ENCODE measurements at places on chromosomes 5 and 9.

DNA sequence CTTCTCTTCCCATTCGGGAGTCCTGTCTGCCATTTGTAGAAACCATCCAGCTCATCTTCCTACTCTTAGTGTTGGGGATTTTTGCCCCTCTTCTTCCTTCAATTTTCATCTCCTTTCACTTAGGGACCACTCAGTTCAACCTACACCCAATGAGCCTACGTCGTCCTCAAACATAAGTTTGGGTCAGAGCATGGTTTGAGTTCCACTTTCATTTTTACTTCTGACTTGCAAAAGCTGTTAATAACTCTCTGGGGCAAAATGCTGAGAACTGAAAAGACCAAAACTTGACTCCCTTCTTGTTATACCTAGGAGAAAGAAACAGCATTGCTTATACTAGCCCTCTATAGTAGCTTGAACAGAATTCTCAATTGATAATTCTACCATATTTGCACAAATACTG is 381.5 kb upstream of the MPDZ start:
- no peak for DNase-seq

- DNase-seq, result no peak
Observed at GRCh38 chr5:79931409-79931808, 59.7 kb downstream of the MTX3 start.

DNA sequence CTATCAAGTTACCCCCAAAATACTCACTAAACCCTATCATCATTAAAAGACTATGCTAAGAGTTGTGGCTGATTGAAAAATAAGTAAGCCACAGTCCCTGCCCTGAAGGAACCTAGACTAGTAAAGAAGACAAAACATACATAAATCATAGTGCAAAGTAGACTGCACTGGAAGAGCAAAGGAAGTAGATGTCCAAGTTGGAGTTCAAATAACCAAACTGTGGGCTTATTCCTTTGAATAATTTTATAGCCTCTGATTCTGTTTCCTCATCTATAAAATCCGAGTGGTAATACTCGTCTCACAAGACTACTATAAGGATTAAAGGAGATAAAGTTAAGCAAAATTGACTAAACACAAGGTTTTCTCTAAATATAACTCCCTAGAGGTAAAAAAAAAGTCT is 140.4 kb downstream of the TLE1 start:
- DNase-seq, result no peak

DNA sequence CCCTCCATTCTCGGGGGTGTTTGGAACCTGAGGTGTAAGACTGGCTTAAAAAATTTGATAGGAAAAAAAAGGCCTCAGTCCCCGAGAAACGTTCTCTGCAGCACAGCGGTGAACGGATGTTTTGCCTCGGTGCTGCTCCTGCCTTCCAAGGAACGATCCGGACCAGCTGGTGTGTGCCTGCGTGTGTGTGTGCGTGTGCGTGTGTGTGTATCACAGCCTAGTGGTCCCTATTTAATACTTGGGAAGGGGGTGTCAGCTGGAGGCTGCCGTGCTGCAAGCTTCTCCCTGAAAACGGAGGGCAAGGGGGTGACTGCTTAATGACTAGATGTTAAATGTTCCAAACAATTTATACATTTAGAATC is 76.9 kb downstream of the LHX2 start:
- DNase-seq, result no peak

DNA sequence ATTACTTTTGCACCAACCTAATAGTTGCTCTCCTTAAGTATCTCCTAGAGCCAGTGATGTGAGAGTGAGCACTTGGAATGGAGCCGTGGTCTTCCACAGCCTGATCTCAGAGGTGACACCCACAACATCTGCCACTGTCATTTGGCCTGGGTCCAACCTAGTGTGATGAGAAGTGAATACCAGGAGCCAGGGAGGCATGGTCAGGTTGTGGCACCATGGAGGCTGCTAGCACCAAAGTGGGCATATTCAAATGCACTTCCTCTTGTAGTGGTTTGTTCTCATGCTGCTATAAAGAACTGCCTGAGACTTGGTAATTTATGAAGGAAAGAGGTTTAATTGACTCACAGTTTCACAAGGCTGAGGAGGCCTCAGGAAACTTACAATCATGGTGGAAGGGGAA is 22.6 kb upstream of the CEP72 start:
- DNase-seq, result no peak

GRCh38 chr9:92726348-92726747 is 38.3 kb downstream of the BICD2 start:
- DNase-seq, result no peak
